ENCODE measurements at places on chromosomes 7 and 10.

- DNase-seq, result no peak
Observed at GRCh38 chr7:37418381-37418780, 30.3 kb downstream of the ELMO1 start.

- no peak for DNase-seq
Observed at GRCh38 chr10:115963848-115964247, 309.2 kb downstream of the GFRA1 start.

GRCh38 chr10:62585211-62585775 is 211.1 kb downstream of the ZNF365 start:
- no peak for DNase-seq

DNA sequence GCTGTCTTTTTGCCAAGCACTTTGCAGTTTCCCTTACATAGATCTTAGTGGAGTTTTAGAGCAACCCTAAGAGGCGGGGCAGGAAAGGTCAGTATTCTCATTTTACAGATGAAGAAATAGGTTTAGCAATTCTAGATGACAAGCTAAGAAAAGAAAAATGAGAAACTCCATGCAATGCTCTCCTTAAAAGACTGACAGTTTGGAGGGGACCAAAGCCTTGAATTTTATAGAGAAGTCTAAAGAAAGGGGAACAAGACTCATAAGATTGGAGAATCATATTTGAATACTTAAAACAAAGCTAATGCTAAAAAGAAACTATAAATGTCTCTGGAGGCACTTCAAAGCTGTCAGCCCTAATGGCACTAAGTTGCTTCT is 19.6 kb downstream of the CEP55 start:
- no peak for DNase-seq

- no peak for DNase-seq
Observed at GRCh38 chr10:126969310-126969709, 64.1 kb downstream of the DOCK1 start.
